KBM-7 (cell line): ENCODE measurements at places on chromosomes 7 and 10.

DNA sequence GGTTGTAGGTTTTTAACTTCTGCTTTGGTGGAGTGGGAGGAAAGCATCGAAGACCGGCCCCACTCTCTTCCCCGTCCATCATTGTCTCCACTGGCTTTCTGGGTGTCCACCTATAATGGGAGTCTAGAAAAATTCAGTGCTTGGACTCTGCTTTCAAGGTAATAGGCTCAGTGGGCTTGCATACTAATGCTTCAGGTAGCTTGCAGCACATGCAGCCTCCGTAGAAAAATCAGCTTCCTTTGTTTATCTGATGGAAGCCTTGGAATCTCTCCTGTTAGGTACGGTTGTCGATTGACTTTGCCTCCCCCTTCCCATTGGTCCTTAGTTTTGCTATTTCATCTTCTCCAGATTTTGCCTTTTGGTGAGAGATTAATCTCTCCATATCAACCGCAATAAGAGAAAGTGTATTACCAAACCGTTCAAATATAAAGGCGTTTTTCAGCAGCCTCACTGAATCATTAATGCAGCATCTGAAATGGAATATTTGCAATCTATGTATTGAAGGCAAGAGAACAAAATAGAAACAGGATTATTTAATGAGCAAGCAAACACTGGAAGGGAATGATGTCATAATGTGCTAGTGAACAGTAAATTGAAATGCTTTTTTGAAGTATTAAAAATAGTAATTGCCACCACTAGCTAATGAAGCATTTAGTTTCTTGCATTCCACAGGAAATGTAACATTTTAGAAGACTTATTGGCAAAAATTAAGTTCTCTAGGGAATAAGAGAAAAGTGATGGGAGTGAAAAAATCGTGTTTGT, 944 bp downstream of the AVL9 start:
- no peak for DNase-seq

DNA sequence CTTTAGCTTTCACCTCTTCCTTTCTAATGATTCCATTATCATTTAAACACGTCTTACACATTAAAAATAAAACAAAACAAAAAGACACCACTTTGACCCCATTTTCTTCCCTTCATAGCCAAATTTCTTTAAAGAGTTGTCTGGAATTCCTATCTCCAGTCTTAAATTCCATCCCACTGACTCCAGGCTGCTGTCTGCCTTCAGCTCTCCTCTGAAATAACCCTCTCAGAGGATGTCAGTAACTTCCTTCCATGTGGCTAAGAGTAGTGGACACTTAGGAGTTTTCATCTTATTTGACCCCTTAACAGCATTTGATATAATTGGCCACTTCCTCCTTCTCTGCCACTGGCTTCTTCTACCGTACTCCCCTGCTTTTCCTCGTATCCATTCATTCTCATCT, 69.6 kb upstream of the MKX start:
- DNase-seq = no peak

DNA sequence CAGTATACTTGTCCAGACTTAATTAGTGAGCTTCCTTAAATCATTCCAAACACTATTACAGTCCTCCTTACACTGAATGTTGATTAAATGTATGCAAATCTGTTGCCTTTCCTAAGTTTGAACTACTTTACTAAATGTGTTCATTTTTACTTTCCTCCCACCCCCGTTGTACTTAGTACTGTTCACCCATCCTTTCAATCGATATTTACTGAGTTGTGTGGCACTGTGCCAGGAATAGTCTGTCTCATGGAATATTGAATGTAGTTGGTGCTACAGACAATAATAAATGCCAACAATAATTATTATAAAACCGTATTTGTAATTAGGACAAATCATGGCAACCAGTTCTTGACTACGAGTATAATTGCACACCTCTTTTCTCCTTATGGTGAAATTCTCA, 335.7 kb downstream of the GPR37 start:
- DNase-seq = no peak

DNA sequence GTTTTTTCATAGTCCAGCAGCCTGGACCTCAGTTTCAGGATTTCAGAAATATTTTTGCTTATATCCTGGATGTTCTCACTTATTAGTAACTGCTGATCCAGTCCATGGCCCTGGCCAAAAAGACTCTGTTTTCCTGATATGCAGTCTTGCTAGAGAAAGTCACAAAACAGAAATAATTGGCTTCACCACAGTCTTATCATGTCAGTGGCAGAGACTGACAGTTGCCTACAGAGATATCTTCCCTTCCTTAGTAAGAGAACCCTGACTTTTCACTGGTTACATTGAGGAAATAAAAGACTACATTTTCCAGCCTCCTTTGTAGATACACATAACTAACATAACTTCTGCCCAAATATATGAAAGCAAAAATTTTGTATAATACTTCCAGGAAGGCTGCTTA, 56.6 kb downstream of the AHR start:
- DNase-seq = no peak

GRCh38 chr10:8321990-8322389, 267.5 kb downstream of the GATA3 start:
- DNase-seq = no peak

DNA sequence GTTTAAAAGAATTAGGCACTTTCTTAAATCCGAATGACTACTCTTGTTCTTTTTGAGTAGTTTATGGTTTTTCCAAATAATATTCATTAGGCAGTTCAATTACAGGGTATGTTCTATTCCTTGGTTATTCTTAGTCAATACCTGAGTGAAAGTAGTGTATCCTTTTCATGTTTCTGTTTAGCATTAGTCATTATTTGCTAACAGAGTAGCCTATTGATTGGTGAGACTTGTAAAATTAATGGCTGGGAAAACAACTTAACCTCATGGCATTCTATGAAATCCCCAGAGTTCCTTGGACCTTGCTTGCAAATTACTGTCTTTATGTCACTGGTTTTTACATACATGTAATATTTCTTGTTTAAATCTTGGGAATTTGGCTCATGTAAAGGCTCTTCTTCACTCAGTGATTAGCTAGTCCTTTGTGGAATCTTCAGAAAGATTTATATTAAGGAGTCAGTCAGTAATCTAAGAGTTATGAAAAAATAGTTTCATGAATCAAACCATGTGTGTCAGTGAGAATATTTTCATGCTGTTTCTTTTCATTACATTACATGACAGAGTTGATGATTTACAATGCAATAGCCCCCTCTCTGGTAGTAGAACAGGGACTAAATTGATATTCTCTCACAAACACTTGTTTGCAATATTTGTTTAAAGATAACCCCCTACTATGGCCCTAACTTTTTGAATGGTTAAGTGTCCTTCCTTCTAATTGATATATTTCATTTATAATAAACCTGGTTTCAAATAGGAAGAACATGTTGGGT, 81.5 kb upstream of the LRRTM3 start:
- no peak for DNase-seq

DNA sequence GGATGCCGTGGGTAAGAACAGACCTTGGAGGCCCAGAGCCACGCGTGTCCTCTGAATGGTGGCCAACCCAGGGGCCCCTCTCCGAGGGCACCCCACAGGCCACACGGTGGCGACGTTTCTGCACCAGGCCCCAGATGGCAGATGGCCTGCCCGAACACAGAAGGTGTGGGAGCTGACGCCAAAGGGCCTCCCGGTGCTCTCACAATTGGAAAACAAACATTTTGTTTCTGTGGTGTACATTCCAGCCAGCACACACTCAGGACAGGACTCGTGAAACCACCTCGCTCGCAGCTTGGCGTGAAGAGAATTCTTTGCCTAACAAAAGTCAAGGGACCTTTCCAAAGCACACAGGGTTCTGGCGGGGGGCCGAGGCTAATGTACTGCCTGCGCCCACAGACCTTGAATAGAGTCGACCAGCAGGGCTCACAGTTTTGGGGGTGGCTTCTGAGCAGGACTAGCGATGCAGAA, 112.1 kb downstream of the FAM53B start:
- DNase-seq = peak; percentile 40

- DNase-seq = no peak
Observed at GRCh38 chr10:34905200-34905927, 90.3 kb upstream of the PARD3 start.

DNA sequence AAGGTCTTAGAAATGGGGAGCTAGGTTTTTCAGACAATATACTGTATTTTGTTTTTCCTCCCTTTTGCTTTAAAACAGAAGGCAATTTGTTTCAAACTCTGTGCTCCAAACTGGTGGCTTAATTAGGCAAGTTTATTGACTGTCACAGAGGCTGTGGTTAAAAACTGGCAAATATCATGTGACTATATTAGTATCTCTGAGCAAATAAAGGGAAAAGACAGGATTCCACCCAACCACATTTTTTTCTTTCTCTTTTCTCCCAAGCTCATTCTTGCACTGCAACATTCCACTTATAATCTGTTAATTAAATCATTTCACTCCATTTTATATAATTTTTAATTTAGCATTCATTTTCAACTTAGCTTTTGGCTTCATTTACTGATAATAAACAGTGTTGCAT, 615.8 kb downstream of the AUTS2 start:
- DNase-seq = no peak

GRCh38 chr7:99833289-99833877, 5.6 kb downstream of the CYP3A43 start:
- no peak for DNase-seq

- DNase-seq = no peak
Observed at GRCh38 chr7:79933144-79933543, 201.5 kb upstream of the GNAI1 start.

DNA sequence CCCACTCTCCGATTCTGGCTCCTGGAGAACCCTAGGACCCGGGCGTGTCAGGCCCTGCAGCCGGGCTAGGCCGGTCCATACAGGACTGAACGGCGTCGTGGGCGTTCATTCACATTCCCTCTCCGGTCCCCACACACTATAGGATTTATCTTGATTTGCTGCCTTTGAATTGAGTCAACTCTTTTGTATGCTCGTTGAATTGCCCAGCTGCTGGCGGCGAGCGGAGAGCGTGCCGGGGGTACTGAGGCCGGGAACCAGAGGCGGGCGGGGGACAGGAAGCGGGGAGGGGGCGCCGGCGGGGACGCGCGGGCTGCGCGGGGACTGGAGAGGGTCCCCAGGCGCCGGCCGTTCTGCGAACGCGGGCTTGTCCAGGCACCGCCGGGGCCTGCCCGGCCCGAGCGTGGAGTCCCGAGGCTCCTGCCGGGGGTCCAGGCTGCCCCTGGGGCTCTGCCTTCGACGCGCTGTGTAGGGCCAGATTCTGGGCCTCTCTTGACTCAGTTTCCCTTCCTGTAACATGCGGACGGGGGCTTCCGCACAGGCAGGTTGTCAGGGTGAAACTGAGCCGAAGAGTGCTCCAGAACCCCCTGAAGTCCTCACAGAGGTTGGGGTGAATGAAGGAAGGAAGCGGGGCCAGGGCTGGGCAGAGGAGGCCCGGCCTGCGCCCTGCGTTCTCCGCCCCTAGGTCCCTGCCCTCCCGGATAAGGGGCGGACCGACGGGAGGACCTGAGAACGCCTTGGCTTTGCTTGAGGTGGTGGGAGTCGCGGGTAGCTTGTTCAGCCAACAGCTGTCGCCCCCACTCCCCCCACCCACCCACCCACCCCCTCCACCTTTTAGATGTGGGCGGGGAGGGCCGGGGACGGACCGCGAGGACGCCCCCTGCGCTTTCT, 769 bp upstream of the ELFN1 start:
- no peak for DNase-seq

GRCh38 chr7:109029866-109030265, 460.2 kb downstream of the DNAJB9 start:
- no peak for DNase-seq

DNA sequence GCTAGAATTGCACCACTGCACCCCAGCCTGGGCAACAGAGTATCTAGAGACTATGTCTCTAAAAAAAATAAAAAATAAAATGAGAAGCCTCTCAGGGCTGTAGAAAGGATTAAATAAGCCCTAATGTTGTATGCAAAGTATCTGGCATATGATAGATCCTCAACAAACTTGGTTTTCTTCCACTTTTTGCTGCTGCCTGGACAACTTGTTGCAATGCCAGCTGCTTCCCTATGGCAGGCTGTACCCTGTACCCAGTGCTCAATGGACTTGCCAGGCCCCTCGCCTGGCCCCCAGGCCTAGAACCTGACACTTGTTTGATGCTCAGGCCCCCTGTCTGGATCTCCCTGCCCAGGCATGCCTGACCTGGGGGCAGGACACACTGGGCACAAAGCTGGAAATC, 28.5 kb upstream of the CDH23 start:
- DNase-seq = no peak
